ENCODE measurements at places on chromosomes 7 and 10. TPM values are rescaled to one million over a fixed set of nuclear protein-coding genes. Genes with fewer than 3 reads are reported as not detected.

Gene SMO
- total RNA-seq = 0.56 TPM

Gene TAS2R5
- 0.67 TPM for total RNA-seq

Gene LIPA
- 6.2 TPM for total RNA-seq

Gene GIMAP2
- 24.7 TPM for total RNA-seq

Gene TMEM243
- 49.2 TPM for total RNA-seq

Gene HTR5A
- total RNA-seq = not detected

Gene PDK4
- total RNA-seq = not detected

Gene CDK5
- 24.9 TPM for total RNA-seq

Gene AGAP9
- 9.5 TPM for total RNA-seq

Gene SPDYE2
- not detected for total RNA-seq

All from activated T-helper 1 cell treated with anti-CD3 and anti-CD28 coated beads, Interleukin-12 subunit alpha, Interleukin-12 subunit beta, Interleukin-2, Interleukin-4 antibody, amounts not matched to agents 30 ng/mL and 10 ng/mL and 1 ng/mL, durations not matched to agents 14 hours and 24 hours and 36 hours (primary cell).